Omental fat pad (tissue), 4 donors: ENCODE measurements at places on chromosomes 1 and 21.

DNA sequence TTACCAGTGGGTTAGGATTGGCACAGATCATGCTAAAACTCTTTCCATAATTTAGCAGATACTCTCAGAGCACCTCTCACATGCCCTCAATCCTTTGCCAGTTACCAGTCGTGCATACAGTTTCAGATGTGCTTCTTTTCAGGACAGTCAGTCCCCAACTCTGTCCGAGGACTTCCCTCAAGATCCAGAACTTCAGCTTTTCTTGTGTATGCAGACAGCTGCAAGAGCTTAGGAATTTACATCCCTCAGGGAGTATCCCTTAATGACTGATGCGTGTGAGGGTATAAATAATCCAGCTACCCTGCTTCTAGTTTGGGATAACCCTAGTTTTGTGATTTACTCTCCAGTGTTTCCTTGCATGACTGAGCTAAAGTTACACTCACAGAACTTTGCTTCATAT lies 393.0 kb upstream of the PLXNA2 start:
- no peak for DNase-seq

DNA sequence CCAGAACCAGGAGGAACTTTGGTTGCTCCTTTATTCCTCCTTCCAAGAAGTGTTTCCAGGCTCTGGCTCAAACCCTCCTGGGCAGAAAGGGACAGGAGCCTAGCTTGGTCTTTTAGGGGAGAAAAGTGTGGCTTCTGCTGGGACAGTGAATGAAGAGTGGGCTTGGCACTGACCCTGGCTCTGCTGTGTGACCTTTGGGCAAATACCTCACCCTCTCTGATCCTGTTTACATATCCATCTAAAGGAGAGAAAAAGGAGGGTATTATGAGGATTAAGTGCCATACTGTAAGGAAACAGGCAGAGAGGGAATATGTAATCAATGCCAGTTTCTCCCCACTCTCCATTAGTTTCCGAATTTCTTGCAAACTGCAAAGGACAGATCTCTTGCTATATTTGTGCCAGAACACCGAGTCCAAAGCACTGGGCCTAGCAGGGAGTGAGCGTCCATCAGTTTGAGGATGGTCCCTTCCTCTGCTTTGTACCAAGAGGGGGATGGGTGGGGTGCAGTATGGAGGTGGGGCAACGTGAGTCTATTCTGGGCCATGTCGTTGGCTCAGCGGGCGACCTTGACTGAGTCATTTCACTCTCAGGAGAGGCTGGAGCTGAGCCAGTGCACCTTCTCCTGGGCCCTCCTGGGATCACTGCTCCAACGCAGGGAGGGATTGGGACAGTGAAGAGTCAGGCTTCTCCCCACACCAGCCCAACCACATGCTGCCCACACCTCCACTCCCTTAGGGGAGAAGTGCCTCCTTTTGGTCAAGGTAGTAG lies 38.4 kb downstream of the IGSF21 start:
- no peak for DNase-seq

DNA sequence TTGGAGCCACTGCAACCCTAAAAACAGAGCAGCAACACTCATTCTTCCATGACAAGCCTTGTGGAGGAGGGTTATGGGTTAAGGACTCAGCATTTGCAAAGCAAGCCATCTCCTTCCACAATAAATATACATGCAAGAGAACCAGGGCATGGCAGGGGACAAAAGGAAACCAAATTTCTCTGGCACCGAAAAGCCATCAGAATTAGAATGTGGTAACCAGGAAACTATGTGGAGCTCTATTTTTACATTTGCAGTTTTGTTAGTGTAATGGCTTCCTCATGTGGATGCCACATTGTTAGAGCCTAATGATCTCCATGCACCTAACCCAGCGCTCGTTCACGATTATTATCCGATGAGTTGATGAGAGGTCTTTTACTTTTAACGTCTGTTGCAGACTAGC lies 91.7 kb downstream of the NAV1 start:
- DNase-seq, result no peak

DNA sequence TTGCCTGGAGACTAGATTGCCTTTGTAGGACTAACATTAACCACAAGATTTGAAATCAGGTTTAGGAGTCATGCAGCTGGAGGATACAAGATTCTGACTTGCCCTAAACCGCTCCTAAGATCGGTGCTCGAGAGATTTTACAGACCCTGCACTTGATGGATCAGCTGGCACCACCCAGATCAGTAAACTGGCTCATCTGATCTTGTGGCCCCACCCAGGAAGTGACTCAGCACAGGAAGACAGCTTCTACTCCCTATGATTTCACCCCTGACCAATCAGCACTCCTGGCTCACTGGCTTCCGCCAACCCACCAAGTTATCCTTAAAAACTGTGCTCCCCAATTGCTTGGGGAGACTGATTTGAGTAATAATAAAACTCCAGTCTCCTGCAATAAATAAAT lies 876 bp upstream of the CATSPERE start:
- DNase-seq, result no peak

- no peak for DNase-seq
Measured at GRCh38 chr1:185564816-185565215, 169.4 kb upstream of the HMCN1 start.

- no peak for DNase-seq
Measured at GRCh38 chr1:87392248-87393192, 63.8 kb downstream of the LMO4 start.

DNA sequence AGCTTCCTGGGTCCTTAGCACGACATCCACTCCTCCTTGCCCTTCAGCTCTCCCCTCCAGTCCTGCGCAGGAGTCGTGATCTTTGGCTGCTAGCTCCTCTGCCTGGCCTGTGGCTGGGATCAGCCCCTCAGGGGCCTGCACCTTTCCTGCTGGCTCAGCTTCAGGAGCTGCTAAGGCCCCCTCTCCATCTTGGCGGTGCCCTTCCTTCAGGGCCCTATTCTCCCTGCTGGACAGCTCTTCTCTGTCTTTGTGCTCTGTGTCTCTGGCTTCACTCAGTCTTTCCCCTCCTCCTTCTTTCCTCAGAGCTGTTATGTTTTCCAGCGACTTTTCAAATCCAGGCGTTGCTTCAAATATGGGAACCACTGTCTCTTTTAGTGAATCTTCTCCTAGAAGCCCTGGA lies 59.5 kb upstream of the LRRC53 start:
- DNase-seq, result no peak

- no peak for DNase-seq
Measured at GRCh38 chr1:15457585-15457984, 1.1 kb downstream of the CELA2A start.

DNA sequence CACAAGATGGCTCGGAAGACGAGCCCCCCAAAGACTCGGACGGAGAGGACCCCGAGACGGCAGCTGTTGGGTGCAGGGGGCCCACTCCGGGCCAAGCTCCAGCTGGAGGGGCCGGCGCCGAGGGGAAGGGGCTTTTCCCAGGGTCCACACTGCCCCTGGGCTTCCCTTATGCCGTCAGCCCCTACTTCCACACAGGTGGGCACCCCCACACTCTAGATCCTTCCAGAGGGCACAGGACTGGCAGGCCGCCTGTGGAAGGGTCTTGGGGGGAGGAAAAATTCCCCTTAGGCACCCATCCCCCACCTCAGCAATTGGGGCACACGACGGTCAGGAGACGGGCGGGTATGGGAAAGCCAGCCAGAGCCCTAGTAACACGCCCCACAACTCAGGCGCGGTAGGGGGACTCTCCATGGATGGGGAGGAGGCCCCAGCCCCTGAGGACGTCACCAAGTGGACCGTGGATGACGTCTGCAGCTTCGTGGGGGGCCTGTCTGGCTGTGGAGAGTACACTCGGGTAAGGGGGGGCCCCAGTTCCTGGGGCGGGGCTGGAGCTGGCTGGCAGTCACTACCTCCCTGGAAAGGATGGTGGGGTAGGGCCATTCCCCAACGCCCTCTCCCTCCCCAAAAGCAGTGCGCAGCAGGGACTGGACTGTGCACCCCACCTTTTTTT lies 16.1 kb downstream of the NOC2L start:
- DNase-seq, result no peak

DNA sequence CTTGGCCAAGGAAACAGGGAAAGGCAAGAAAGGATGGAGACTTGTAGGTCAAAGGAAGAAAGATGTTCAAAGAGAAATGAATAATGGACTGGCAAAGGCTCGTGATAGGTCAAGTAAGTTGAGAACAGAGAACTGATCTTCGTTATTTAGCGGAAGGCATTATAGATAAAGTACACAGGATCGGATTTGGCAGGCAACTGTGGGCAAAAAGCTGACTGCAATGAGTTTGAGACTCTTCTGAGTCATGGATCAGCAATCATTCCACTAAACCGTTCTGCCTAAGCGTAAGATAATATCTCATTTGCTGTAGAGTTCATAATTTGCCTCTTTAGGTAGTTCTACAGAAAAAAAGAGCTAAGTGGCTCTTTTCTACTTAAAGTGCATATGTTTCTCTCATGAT lies 34.1 kb downstream of the KRTAP21-3 start:
- DNase-seq, result no peak

DNA sequence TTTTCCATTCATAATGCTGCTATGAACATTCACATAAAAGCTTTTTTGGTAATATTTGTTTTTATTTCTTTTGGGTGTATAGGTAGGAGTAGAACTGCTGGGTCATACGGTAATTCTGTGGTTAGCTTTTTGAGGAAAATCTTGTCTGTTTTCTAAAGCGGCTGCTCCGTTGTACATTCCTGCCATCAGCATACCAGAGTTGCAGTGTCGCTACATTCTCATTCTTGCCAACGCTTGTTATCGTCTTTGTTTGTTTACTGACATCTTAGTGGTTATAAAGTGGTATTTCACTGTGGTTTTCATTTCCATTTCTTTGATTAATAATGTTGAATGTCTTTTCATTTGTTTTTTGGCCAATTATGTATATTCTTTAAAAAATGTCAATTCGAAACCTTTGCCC lies 469.8 kb upstream of the ZP4 start:
- no peak for DNase-seq

- DNase-seq, result no peak
Measured at GRCh38 chr1:182679684-182680083, 4.7 kb downstream of the RGS8 start.

DNA sequence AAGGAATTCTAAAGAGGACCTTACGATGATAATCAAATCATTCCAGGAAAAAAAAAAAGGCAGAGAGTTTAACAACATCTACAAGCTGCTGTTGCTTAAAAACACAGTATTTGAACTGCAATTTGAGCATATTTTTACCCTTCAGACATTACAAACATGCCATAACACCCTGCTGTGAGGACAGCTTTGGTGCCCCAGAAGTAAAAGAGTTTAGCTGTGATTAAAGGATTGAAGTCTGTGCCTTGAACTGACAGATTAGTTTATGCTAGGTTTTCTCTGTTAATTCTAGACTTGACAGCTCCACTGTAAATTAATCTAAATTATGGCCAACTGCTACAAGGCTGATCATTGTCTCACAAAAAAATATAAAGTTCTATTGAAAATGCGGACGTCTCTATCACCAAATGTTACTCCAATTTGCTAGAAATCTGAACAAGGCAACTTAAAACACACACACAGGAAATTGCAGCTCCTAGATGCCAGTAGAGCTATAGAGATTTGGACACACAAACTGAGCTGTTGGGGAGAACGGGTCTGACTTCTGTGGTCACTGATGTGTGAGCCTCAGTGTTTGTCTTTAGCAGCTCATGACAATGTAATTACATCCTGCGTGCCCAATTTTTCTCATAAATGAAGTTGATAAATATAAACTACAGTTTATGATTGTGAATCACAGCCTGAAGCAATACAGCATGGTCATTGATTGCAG lies 217.9 kb downstream of the NTNG1 start:
- DNase-seq, result no peak

DNA sequence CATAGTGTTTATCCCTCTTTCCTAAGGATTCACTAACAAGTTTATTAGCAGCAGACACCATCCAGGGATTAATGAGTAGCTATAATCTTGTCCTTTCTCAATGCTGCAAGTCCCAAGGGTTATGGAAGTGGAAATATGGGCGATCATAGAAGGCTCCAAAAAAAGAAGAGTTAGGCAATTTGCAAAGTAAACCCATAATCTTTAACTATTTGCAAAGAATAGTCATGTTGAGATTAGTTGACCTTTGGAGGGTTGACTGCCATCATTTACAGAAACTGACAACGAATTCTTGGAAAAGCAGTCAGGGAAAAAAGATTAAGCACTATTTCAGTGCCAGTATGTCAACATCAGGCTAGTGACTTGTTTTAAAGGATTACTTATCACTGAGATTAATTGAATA lies 169.9 kb downstream of the KCNT2 start:
- DNase-seq, result no peak

- DNase-seq, result no peak
Measured at GRCh38 chr1:202958544-202959275, 598 bp upstream of the ADIPOR1 start.

GRCh38 chr1:243595527-243596210 lies 254.4 kb downstream of the AKT3 start:
- DNase-seq, result no peak

GRCh38 chr1:42429603-42430002 lies 26.2 kb downstream of the ZMYND12 start:
- DNase-seq, result no peak

GRCh38 chr1:68231627-68232288 lies 565 bp downstream of the WLS start:
- peak; percentile 42 for DNase-seq

DNA sequence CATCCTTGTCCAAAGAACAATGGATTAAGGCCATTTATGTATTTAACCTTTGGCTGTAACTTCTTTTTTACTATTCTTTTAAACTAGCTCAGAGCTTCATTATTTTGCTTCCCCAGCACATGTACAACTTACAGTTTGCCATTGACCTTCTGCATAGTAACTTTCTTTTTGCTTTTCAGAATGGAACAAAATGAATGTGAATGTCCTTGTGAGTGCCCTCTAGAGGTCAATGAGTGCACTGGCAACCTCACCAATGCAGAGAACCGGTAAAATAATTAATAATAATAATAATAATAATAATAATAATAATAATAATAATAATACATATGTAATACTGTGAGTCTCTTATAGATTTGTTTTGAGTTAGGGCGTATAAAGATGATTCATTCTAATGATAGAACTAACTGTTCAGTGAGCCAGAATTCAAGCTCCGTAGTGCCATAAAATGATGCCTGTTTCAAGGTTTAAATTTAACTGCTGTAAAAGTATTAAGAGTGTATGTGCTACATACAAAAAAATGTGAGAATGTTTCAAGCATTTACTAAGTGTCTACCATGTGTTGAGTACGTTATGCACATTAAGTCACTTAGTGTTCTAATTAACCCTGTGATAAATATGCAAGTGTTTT lies 69.0 kb upstream of the RAVER2 start:
- DNase-seq, result no peak

GRCh38 chr1:32818804-32819541 lies 1.5 kb downstream of the S100PBP start:
- DNase-seq, result no peak

DNA sequence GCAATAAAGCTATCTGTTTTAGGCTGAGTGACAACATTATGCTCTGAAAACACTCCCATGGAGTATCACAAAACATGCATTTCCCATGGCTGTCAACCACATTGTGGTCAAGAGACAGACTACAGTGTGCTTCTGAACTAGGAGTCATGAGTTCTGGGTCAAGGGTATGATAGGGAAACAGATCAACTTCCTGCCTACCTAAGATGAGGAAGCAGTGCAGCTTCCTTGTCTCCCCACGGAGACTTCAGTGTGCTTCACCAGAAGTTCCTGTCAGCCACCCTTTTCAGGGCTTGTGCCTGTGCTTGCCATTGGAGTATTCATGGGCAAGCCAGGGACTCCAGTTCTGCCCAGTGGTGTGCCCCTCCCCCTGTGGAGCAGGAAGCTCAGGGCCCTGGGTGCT lies 19.9 kb downstream of the LCE3E start:
- no peak for DNase-seq

- DNase-seq, result no peak
Measured at GRCh38 chr1:9643351-9644256, 7.9 kb upstream of the PIK3CD start.

- peak; percentile 79 for DNase-seq
Measured at GRCh38 chr1:244796719-244797406, 38.6 kb upstream of the COX20 start.

- DNase-seq, result no peak
Measured at GRCh38 chr1:70005386-70006034, 199.9 kb downstream of the LRRC40 start.
